ENCODE measurements at places on chromosomes 1 and 21.

DNA sequence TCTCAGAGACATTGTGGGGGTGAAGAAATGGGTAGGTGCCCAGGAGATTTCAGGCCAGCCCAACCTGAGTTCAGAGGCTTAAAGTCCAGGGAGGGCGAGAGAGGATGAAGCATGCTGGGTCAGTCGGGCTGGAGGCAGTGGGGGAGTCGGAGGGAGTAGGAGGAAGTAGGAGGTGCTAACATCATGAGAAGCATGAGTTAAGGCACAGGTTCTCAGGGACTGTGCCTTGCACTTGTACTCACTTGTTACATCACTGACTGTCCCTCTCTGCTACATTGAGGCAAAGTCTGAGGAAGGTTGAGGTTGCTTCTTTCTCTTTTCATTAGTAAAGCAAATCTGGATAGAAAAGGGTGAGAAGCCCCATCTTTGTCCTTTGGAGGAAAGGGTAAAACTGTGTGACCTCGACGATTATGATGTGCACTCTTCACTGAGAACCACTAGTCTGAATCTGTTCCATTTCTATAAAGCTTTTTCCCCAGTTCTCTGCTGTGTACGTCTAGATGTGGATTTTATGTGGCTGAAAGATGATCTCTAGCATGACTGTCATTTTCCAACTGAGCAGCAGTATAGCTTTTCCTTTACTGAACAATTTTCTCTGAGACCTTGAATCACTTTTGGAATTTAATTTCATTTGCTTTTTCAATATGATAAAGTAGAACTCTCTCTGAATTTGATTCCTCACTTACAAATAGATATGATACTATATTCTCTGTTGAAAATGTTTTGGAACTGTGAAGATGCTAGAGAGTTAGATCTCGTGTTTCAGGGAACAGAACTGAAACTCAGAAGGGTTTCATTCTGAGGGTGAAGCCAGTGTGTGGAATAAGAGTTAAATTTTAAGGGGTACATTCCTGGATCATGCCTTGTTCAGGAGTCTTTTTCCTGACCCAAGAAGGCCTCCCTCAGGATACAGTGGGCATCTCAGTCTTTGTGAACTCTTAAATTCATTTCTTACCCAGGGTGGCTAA is 94.6 kb downstream of the FGGY start:
- no peak for DNase-seq

GRCh38 chr1:7538849-7539768 is 232.0 kb upstream of the VAMP3 start:
- DNase-seq = no peak

GRCh38 chr1:89721351-89721750 is 88.4 kb downstream of the LRRC8C start:
- no peak for DNase-seq

DNA sequence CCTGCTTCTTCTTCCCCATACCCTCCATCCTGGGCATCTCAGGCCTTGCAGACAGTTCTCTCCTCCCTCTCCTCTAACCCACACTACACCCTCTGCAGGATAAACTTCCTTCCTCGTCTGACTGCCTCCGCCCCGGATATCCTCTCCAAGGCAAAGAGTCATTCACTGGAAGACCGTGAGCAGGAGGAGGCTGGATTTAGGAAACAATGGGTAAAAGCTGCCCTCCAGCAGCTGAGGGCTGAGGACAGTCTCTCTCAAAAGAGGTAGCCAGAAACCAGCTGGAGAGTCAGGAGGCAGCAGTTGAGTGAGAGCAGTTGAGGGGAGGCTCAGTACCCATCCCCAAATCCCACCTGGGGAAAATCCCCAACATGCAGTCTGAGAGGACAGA is 1.4 kb downstream of the CSRP1 start:
- no peak for DNase-seq

Data from GM23338 (cell line).